Bronchial epithelial cell (primary cell): ENCODE measurements at places on chromosomes 12 and 14.
A peak's percentile ranks its signal among the peaks of the same experiment; 100 is the strongest.

GRCh38 chr12:5516371-5517241 lies 84.7 kb downstream of the NTF3 start:
- no peak for DNase-seq

DNA sequence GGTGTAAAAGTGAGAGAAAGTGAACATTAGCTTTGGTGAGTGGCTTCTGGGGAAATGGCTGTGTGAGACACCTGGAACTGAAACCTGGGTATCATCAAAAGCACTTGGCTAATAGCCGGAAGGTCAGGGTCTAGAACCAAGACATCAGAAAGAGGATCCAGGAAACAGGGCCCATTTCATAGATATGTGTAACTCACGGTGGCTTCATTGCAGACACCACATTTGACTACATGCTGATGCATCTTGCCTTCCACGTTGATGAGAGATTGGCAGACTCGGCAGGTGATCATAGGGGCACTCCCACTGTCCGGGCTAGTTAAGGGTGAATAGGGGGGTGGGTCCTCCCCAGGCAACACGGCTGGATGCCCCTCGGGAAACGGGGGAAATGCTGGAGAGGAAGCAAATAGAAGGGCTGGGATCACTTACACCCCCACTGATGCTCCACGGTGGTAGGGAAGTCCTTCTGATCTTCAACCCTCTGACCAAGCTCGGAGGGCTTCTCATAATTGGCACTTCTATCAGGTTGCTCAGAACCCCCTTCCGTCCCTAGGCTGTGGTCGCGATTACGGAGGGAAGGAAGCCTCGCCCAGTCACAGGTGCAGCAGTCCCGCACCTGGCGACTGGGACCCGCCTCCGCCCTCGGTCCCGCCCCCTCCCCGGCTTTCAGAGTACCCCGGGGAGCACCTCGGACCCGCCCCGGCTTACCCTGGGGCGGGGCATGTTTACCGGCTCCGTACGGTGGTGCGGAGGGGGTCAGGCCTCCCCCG lies 593 bp downstream of the PIP4P1 start:
- no peak for DNase-seq

DNA sequence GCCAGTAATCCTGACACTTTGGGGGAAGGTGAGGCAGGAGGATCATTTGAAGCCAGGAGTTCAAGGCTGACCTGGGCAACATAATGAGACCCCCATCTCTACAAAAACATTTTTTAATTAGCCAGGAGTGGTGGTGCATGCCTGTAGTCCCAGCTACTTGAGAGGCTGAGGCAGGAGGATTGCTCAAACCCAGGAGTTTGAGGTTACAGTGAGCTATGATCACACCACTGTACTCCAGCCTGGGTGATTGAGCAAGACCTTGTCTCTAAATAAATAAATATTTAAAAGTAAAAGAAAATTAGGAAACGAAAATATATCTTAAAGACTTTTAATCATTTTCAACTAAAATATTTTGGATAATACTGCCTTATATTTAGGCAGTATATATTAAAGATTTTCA lies 25.9 kb downstream of the CKB start:
- DNase-seq: no peak

GRCh38 chr14:84575681-84576080 lies 954.3 kb upstream of the FLRT2 start:
- DNase-seq: no peak

DNA sequence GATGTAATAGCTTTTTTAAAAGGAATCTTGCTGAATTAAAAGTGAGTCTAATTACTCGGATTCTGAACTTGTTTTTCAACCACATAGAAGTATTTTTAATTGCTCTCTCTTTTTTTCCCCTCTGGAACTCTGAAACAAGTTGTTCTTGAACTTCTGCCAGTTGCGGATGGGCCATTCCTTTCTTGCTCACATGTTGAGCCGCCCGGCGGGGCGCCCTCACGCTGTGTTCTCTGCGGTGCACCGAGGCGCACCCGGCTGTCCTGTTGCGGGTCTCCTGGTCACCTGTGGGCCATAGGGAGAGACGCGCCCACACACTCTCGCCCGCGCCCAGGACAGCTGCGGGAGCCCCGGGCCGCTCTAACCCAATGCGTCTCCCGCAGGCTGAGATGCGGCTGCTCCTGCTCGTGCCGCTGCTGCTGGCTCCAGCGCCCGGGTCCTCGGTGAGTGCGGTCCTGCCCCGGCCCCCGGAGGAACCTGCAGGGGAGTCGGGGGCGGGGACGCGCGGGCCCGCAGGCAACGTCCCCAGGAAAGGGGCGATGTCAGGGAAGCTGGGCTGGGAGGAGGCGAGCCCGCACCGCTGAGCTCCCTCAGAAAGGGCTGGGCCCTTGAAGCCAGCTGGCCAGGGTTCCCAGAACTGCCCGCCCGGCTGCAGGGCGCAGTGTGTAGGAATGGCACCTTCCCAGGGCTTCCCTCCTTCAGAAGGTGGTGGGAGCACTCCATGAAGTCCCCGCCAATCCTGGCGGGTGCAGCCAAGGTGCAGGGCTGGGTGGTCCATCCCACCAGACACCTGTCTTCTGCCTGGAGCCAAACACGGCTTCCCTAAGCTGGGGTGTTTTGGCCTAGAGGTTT lies 2.3 kb downstream of the PAPLN start:
- no peak for DNase-seq

DNA sequence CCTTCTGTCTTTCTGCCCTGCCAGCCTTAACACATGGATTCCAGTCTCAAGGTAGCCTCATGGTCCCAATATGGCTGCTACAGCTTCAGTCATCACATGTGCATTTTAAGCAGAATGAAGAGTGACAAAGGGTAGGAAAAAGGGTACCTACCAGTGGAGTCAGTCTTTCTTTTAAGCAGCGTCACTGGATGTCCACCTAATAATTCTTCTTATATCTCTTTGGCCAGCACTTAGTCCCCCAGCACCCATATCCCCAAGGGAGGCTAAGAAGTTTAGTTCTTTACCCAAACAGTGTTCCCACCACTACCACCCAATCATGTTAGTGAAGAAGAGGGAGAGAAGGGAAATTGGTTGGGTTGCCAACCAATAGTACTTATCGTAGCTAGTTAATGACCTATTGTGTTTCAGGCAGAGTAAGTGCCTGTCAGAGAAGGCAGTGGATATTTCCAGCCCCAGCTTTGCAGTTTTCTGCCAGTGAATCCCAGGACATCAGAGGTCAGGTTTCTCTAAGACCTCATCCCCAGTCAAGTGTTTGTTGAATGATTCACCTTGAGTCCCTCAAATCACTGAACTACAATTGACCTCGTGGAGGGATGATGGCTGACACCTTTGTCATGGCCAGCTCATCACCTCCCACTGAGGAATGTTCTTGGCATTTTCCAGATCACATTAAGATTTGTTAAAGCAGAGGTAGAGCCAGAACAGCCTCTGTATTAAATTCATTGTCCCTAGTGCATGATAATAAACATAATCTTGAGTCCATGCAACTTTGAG lies 250.9 kb upstream of the CRY1 start:
- peak; percentile 92 for DNase-seq

DNA sequence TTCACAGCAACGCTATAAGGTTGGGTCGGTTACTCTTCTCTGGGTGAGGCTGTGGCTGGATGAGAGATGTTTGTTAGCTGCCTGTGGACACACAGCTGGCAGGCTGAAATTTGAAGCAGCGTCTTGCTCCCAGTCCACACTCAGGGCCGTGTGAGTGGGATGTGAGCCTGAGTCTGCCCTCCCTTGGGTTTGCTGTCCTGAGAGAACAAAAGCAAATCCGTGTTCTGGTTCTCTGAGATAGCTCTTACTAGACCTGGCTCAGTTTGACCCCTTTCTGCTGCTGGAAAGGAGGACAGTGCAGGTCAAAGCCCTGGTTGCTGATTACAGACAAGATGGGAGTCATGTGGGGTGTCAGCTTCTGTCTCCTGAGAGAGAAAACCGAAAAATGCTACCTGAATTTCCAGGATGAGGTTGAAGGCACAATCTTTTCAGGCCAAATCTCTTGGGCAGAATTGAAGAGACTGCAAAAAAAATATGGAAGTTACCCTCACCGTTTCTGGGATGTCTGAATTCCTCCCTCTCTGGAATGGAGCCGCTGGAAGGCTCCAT lies 270.8 kb downstream of the ZFP36L1 start:
- DNase-seq: no peak

DNA sequence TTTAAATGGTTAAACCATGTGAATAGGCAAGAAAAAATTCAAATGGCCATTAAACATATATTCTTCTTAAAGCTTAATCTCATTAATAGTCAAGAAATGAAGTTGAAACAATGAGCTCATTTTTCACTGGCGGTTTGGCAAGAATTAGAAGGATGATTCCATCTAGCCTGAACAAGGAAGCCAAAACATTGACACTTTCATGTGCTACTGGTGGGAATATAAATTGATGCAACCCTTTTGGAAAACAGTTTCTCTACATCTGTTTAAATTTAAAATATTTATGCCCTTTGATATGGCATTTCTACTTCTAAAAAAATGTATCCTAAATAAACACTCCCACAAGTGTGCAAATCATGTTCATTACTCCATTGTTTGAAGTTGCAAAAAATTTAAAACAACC lies 174.7 kb upstream of the HIF1A start:
- DNase-seq: no peak

DNA sequence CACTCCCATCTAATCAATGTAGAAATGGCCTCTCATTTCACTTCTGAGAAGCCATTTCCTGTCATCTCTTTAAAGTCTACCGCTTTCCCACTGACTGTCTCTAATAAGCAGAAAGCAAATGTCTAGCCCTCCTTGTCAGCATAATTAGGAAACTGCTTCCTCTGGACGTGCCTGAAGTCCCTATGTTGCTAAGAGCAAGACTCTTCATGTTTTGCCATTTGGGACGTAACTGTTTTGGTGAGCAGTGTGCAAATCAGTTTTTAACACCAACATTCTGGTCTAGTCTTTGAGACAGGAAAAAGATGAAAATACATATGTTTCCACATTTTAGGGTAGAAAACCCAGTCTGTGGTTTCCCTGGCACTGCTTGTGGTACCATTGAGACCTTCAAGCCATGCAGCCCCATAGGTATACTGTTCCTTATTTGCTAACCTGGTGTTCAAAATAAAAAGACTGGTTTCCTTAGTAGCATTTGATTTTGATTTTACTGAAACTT lies 22.2 kb downstream of the IFNG start:
- no peak for DNase-seq

- DNase-seq: peak; percentile 28
These were observed 11.7 kb upstream of the RAD51AP1 start for GRCh38 chr12:4526923-4527546.

DNA sequence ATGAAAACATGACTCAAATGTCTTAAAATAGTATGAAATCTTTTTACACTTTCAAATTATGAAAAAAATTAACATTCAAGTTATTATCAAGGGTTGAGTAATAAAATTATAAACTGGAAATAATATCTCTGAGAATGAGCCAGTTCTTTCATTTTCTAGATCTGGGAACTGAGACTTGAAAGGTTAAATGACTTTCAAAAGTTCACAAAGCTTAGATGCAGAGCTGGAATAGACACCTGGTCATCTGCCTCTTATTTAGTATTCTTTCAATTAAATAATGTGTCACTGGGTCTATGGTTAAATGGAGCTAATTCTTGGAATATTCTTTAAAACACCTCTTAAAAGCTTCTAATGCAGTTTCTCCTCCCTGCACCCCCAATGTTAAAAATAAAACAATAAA lies 86.6 kb downstream of the CDK17 start:
- no peak for DNase-seq
